ENCODE measurements at places on chromosomes 6 and 20.

- peak; percentile 30 for DNase-seq
Measured at GRCh38 chr6:169997930-169998218, 246.5 kb downstream of the ERMARD start.

- peak; percentile 56 for DNase-seq
Measured at GRCh38 chr6:81608776-81609175, 143.7 kb downstream of the TENT5A start.

DNA sequence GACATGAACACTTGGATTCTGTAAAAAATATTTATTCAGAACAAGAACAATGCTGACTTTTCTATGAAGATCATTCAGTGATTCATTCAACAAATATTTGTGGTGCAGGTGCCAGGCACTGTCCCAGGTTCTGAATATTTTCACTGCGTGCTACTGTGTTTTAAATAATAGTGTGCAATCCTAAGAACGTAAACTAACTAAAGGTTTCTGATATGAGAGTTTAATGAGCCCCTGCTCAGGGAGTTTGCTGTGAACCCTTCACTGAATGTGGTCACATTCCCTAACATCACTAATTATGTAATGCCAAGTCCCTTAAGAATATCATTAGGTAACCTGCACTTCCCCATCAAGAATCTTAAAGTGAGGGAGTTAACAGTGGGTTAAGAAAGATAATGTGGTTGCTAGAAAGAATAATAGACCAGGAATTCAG is 1.7 kb upstream of the TMEM170B start:
- DNase-seq: peak; percentile 70

- no peak for DNase-seq
Measured at GRCh38 chr20:35027301-35027700, 65.3 kb downstream of the TRPC4AP start.

- DNase-seq: no peak
Measured at GRCh38 chr6:156125844-156126243, 651.3 kb upstream of the ARID1B start.

- peak; percentile 23 for DNase-seq
Measured at GRCh38 chr20:49865559-49865958, 49.8 kb downstream of the SPATA2 start.

Data from ELR (cell line).